Sigmoid colon (tissue), 7 donors: ENCODE measurements at places on chromosomes 3 and 15. TPM values are rescaled to one million over a fixed set of nuclear protein-coding genes. Genes with fewer than 3 reads are reported as not detected.

- H3K27ac ChIP-seq, result no peak overlapping the region
- DNase-seq, result peak; percentile 17
- no peaks in the 10 kb centered on the region for H3K27me3 ChIP-seq
- no peak overlapping the region for H3K4me3 ChIP-seq
- peaks cover 14% of the 10 kb centered on the region for H3K4me1 ChIP-seq
Measured at GRCh38 chr15:100775581-100776185, 103.9 kb upstream of the ALDH1A3 start.

GRCh38 chr15:46710401-46710960, 1006.8 kb upstream of the SEMA6D start:
- no peaks in the 10 kb centered on the region for H3K36me3 ChIP-seq
- H3K4me3 ChIP-seq, result no peak overlapping the region
- H3K27me3 ChIP-seq, result no peaks in the 10 kb centered on the region
- H3K27ac ChIP-seq, result no peak overlapping the region

DNA sequence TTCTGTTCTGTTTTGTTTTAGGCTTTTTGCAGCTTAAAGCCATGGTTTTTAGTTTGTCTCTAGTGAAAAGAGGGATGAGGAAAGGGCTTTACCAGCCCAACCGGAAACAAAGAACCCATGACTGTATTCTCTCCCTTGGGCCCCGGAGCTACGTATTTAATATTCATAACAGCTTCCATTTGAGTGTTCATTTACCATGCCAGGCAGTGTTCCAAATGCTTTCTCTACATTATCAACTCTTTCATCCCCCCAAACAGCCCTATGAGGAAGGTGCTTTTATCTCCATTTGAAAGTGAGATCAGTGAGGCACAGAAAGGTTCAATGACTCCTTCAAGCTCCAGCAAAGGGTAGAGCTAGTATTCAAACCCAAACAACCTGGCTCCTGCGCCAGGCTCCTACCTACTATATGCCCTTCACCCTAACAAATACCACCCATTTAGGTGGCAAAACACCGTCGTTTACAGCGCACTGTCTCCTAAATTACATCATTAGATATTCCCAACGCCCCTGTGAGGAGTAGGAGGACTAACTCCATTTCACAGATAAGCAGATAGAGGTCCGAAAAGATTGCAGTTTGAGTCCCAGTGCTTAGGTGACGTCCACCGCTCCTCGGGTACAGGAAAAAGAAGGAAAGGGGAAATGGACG, 27.9 kb downstream of the GTPBP8 start:
- H3K4me3 ChIP-seq, result peak overlapping the region; percentile 76
- H3K36me3 ChIP-seq, result peaks cover 31% of the 10 kb centered on the region
- no peaks in the 10 kb centered on the region for H3K27me3 ChIP-seq
- peaks cover 18% of the 10 kb centered on the region for H3K4me1 ChIP-seq
- peak overlapping the region; percentile 96 for H3K27ac ChIP-seq

DNA sequence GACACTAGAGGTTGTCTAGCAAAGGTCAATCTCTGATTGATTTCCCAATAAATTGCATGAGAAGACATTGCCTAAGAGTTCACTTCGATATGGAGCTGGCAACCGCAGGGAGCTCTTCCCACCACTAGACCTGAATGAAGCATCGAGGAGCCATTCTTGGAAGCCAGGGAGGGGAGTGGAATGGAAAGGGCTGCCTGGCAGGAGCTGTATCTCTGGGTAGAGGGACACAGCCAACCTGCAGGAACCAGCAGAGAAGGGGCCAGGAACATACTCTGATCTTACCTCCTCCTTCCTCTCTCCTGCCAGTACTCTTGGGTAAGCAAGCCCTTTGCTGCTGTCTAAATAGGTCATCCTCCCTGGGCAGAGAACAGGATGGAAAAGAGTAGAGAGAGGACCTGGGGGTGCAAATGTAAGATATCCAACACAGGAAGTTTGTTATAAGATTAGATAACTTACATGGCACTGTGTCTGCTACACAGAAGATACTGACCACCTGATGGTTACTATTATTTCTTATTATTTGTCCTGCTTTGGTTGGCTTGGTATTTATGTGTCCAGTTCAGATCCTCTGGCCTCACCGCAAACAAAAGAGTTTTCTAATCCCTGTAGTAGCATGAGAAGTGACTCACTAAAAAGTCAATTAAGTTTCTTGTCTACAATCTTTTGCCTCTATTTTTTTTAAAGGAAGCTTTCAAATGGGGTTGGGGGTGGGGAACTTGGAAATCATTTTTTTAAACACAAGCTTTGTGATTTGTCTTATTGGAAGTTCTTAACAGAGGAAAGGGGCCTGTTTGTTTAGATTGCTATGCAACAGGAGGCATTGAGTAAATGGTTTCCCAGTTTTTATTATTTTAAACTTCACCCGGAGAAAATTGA, 156.7 kb upstream of the TSC22D2 start:
- H3K4me3 ChIP-seq, result no peak overlapping the region
- no peak for DNase-seq
- H3K27ac ChIP-seq, result peak overlapping the region; percentile 66

- DNase-seq, result no peak
- no peak overlapping the region for H3K4me3 ChIP-seq
- H3K27ac ChIP-seq, result no peak overlapping the region
- H3K36me3 ChIP-seq, result no peaks in the 10 kb centered on the region
- H3K27me3 ChIP-seq, result no peaks in the 10 kb centered on the region
Measured at GRCh38 chr15:101439920-101440319, 49.6 kb downstream of the PCSK6 start.

Gene NCKIPSD
- total RNA-seq, result 22.1 TPM

Gene CACNA1D
- total RNA-seq, result 5.4 TPM

Gene ADAMTSL3
- total RNA-seq, result 36.0 TPM

DNA sequence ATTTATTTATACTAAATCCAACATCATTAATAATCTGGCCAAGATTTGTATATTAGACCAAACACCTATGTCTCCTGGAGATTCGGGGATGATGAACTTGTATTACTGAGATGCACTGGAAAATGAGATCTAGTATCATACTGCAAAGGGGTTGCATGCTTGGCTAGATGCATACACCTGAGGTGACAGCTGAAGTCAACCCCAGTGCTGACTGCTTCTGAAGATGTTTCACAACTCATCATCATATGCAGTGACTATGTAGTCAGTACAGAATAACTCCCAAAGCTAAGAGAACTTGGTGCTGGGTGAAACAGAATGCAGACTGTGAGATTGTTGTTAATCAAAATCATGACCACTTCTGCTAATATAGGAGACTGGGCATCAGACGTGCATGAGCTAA, 1114.2 kb downstream of the NSUN3 start:
- no peaks in the 10 kb centered on the region for H3K4me1 ChIP-seq
- H3K4me3 ChIP-seq, result no peak overlapping the region
- DNase-seq, result no peak
- H3K27me3 ChIP-seq, result no peaks in the 10 kb centered on the region
- H3K27ac ChIP-seq, result no peak overlapping the region

DNA sequence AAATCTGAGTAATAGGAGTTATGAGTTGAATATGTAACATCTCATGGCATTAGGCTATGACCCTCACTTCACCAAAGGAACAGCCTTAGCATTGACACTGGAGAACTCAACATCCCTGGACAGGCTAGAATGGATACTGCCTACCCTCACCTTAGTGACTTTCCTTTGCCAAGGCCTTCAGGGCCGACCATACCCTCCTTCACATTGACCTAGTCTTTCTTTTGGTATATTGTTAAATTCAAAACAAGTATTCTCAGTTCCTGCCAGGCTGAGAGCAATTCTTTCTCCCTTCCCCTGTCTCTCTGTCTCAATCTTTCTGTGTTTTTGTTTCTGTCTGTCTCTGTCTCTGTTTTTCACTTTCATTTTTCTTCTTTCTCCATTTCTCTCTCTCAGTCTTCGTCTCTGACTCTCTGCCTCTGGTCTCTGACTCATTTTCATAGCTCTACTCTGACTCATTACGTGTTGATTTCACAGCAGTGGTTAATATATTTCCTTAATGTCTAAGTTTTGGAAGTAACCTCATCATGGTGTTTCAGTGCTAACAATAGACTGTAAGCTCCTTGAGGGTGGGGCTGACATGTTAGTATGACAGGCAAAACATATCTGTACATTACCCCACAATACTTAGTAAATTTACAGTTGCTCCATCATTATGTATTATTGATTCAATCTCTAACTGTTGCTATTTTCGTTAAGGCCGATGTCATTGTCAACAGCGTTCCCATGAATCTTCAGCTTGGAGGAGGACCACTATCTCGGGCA, 32.5 kb downstream of the PARP15 start:
- H3K36me3 ChIP-seq, result no peaks in the 10 kb centered on the region
- no peaks in the 10 kb centered on the region for H3K4me1 ChIP-seq
- H3K4me3 ChIP-seq, result no peak overlapping the region
- H3K27ac ChIP-seq, result no peak overlapping the region

Gene HGD
- not detected for total RNA-seq

- H3K36me3 ChIP-seq, result no peaks in the 10 kb centered on the region
- H3K27me3 ChIP-seq, result no peaks in the 10 kb centered on the region
- no peak for DNase-seq
- no peak overlapping the region for H3K4me3 ChIP-seq
- no peaks in the 10 kb centered on the region for H3K4me1 ChIP-seq
Measured at GRCh38 chr3:110727056-110727455, 344.6 kb upstream of the NECTIN3 start.

- H3K27me3 ChIP-seq, result no peaks in the 10 kb centered on the region
- no peak overlapping the region for H3K27ac ChIP-seq
- H3K36me3 ChIP-seq, result no peaks in the 10 kb centered on the region
- DNase-seq, result no peak
Measured at GRCh38 chr3:87828046-87828445, 230.8 kb downstream of the CGGBP1 start.

DNA sequence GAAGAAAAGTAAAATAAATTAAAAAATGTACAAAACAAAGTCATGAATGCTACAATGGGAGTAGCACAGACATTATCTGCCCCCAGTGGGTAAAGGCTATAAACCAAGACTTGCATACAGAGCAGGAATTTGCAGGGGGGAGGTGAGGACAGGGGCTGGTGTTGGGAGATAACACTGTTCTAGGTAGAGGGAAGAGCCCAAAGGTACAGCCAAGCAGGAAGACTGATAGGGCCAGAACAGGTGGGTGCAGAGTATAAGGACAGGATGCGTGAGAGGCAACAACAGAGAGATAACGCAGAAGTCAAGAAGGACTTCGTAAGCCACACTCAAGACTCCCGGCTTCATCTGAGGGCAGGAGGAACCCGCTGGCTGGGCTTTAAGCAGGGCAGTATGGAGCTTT, 146.5 kb downstream of the CTNNB1 start:
- H3K4me3 ChIP-seq, result no peak overlapping the region
- no peaks in the 10 kb centered on the region for H3K36me3 ChIP-seq
- DNase-seq, result no peak
- H3K27me3 ChIP-seq, result no peaks in the 10 kb centered on the region
- H3K27ac ChIP-seq, result no peak overlapping the region

- no peak overlapping the region for H3K27ac ChIP-seq
- no peaks in the 10 kb centered on the region for H3K27me3 ChIP-seq
- H3K36me3 ChIP-seq, result no peaks in the 10 kb centered on the region
- no peaks in the 10 kb centered on the region for H3K4me1 ChIP-seq
- DNase-seq, result no peak
Measured at GRCh38 chr15:77810130-77810571, 177.4 kb upstream of the LINGO1 start.

Gene LRRN1
- total RNA-seq, result 0.16 TPM

GRCh38 chr3:47512416-47513124, 942 bp downstream of the ELP6 start:
- H3K4me1 ChIP-seq, result peaks cover 13% of the 10 kb centered on the region
- H3K36me3 ChIP-seq, result peaks cover 7% of the 10 kb centered on the region
- peak; percentile 66 for DNase-seq
- H3K4me3 ChIP-seq, result peak overlapping the region; percentile 66
- H3K27ac ChIP-seq, result peak overlapping the region; percentile 93
- H3K27me3 ChIP-seq, result no peaks in the 10 kb centered on the region

DNA sequence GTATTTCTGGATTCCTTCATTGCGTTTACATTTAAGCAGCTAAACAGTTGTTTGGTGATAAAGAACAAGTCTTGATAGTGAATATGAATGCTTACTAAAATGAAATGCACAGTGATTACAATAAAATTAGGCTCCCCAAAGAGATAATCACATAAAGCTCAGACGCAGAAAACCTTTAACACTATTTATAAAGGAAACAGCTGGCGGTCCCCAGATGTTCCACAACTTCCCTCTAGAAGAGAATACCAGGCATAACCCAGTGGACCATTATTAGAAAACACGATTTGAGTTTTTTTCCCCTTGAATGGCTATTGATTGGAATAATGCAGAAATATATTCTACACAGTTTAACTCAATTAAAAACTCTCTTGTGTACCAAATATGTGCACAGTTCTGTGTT, 573.2 kb downstream of the DIPK2A start:
- H3K27ac ChIP-seq, result no peak overlapping the region
- no peaks in the 10 kb centered on the region for H3K36me3 ChIP-seq
- H3K4me3 ChIP-seq, result no peak overlapping the region
- DNase-seq, result no peak
- H3K27me3 ChIP-seq, result no peaks in the 10 kb centered on the region

GRCh38 chr3:42683875-42684598, 1.3 kb upstream of the KLHL40 start:
- H3K4me1 ChIP-seq, result peaks cover 31% of the 10 kb centered on the region
- DNase-seq, result peak; percentile 86
- H3K4me3 ChIP-seq, result no peak overlapping the region
- H3K36me3 ChIP-seq, result no peaks in the 10 kb centered on the region
- no peaks in the 10 kb centered on the region for H3K27me3 ChIP-seq

- DNase-seq, result no peak
- no peak overlapping the region for H3K4me3 ChIP-seq
- no peaks in the 10 kb centered on the region for H3K27me3 ChIP-seq
- H3K36me3 ChIP-seq, result no peaks in the 10 kb centered on the region
- H3K27ac ChIP-seq, result no peak overlapping the region
Measured at GRCh38 chr3:25293736-25294135, 134.3 kb upstream of the RARB start.

Gene SUCNR1
- total RNA-seq, result 0.16 TPM

- no peaks in the 10 kb centered on the region for H3K27me3 ChIP-seq
- H3K36me3 ChIP-seq, result no peaks in the 10 kb centered on the region
- H3K27ac ChIP-seq, result no peak overlapping the region
- DNase-seq, result no peak
- no peaks in the 10 kb centered on the region for H3K4me1 ChIP-seq
Measured at GRCh38 chr3:42511736-42512135, 9.3 kb downstream of the VIPR1 start.

Gene TLR9
- total RNA-seq, result not detected

Gene SLC22A13
- total RNA-seq, result 2.1 TPM

DNA sequence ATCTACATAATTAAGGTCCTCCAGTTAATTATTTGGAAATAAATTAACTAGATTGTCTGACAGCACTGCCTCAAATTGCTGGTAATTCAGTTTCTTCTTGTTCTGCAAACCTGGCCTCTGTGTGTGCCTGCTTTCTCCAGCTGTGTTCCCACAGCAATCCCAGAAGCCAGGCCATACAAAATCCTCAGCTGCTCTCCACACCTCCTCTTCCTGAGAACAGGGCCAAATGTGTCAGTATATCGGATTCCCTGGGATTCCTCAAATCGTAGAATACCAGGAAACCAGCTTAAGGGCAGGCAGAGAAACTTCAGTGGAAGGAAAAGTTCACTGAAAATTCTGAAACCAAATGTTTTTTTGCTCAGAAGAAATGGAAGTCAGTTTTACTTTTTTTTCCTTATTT, 261.4 kb downstream of the ZMAT3 start:
- H3K27ac ChIP-seq, result no peak overlapping the region
- no peak overlapping the region for H3K4me3 ChIP-seq
- no peak for DNase-seq
- H3K36me3 ChIP-seq, result no peaks in the 10 kb centered on the region
- no peaks in the 10 kb centered on the region for H3K27me3 ChIP-seq

- no peaks in the 10 kb centered on the region for H3K36me3 ChIP-seq
- H3K4me1 ChIP-seq, result peaks cover 11% of the 10 kb centered on the region
- DNase-seq, result no peak
- no peak overlapping the region for H3K27ac ChIP-seq
- no peak overlapping the region for H3K4me3 ChIP-seq
Measured at GRCh38 chr3:128273841-128274573, 120.7 kb downstream of the EEFSEC start.

Gene MORC1
- not detected for total RNA-seq
